Ascending aorta (tissue), 2 donors: ENCODE measurements at places on chromosomes 5 and 9. TPM values are rescaled to one million over a fixed set of nuclear protein-coding genes. Genes with fewer than 3 reads are reported as not detected.

DNA sequence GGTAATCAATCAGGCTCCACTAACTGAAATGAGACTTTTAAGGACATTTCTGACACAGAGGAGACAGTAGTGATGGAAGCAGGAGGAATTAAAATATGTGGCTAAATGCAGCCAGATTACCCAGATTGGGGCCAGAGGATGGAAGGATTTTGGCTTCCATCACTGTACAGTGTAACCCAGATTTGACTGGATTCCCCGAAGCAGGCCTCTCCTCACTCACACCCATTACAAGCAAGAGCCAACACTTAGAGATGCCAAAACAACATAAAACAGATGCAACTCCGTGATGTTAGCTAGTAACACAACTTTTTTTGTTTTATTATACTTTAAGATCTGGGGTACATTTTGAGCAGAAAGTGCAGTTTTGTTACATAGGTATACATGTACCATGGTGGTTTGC, 17.6 kb downstream of the TEK start:
- no peak overlapping the region for H3K4me3 ChIP-seq
- no peak for DNase-seq
- no peak overlapping the region for H3K27ac ChIP-seq

The TEK gene
- 31.8 TPM for total RNA-seq

The TAF1L gene
- not detected for total RNA-seq

GRCh38 chr9:127858041-127858512, 3.6 kb upstream of the ENG start:
- peak; percentile 87 for DNase-seq
- no peak overlapping the region for H3K4me3 ChIP-seq
- H3K36me3 ChIP-seq: no peaks in the 10 kb centered on the region

GRCh38 chr5:174119468-174119881, 74.0 kb downstream of the NSG2 start:
- no peaks in the 10 kb centered on the region for H3K36me3 ChIP-seq
- no peak for DNase-seq
- no peak overlapping the region for H3K27ac ChIP-seq
- H3K27me3 ChIP-seq: no peaks in the 10 kb centered on the region
- H3K4me1 ChIP-seq: no peaks in the 10 kb centered on the region

The ZDHHC11B gene
- total RNA-seq: 0.64 TPM

DNA sequence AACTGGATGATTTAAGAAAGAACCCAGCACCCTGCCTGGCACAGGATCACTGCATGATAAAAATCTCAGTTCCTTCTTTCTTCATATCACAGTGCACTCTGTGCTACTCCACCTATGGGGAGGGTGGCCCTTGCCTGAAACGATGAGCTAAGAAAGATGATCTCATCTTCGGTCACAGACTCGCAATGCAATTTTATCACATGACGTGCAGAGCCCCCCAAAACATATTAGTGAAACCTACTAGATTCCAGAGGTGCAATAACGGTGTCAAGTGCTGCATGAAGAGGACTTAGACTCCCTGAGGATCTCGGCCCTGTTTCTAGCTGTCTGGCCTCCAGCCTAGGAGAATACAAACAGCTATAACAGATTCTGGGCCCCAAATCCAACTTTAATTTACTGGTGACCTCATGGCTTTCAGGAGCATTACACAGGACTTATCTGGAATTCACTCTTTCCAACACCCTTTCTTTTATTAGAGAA, 104.0 kb downstream of the EBF1 start:
- H3K4me3 ChIP-seq: no peak overlapping the region
- no peaks in the 10 kb centered on the region for H3K36me3 ChIP-seq
- peaks cover 49% of the 10 kb centered on the region for H3K4me1 ChIP-seq
- DNase-seq: no peak
- H3K27ac ChIP-seq: peak overlapping the region; percentile 78
- H3K27me3 ChIP-seq: no peaks in the 10 kb centered on the region

The ANXA1 gene
- 261 TPM for total RNA-seq

GRCh38 chr5:54753034-54753433, 232.4 kb downstream of the ESM1 start:
- no peak overlapping the region for H3K4me3 ChIP-seq
- no peaks in the 10 kb centered on the region for H3K27me3 ChIP-seq
- H3K27ac ChIP-seq: no peak overlapping the region
- no peaks in the 10 kb centered on the region for H3K36me3 ChIP-seq

DNA sequence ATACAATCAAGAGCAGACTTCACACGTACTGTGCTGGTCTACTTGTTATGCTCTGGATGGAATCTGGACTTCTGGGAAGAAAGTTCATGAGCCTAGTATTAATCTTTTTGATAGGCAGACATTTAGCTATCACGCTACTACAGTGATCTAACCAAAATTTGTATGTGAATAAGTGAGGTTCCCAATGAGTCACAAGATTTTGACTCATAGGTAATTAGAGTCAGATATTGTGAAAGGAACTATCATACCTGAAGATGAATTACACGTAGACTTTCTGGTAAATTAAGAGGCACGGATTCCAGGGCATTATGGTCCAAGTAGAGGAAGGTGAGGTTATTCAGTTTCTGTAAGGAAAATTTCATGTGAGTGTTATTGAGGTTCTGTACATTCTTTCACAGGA, 18.4 kb downstream of the OGN start:
- peaks cover 23% of the 10 kb centered on the region for H3K4me1 ChIP-seq
- peaks cover 9% of the 10 kb centered on the region for H3K36me3 ChIP-seq
- no peak for DNase-seq
- no peak overlapping the region for H3K4me3 ChIP-seq
- H3K27ac ChIP-seq: peak overlapping the region; percentile 87

GRCh38 chr9:127446713-127447415, 4.3 kb downstream of the RPL12 start:
- peaks cover 80% of the 10 kb centered on the region for H3K36me3 ChIP-seq
- no peak overlapping the region for H3K4me3 ChIP-seq
- no peak overlapping the region for H3K27ac ChIP-seq
- H3K4me1 ChIP-seq: peaks cover 6% of the 10 kb centered on the region

The IFT74 gene
- total RNA-seq: 5.2 TPM

The IL13 gene
- total RNA-seq: not detected

The ERGIC1 gene
- total RNA-seq: 184 TPM

GRCh38 chr9:86470326-86470725, 116.1 kb upstream of the TUT7 start:
- H3K4me1 ChIP-seq: no peaks in the 10 kb centered on the region
- H3K4me3 ChIP-seq: no peak overlapping the region
- DNase-seq: no peak
- no peaks in the 10 kb centered on the region for H3K27me3 ChIP-seq
- H3K27ac ChIP-seq: no peak overlapping the region
- no peaks in the 10 kb centered on the region for H3K36me3 ChIP-seq

GRCh38 chr5:54553659-54554207, 36.2 kb downstream of the SNX18 start:
- H3K27ac ChIP-seq: no peak overlapping the region
- no peaks in the 10 kb centered on the region for H3K27me3 ChIP-seq
- H3K4me1 ChIP-seq: no peaks in the 10 kb centered on the region
- H3K4me3 ChIP-seq: no peak overlapping the region
- H3K36me3 ChIP-seq: peaks cover 15% of the 10 kb centered on the region
- no peak for DNase-seq

DNA sequence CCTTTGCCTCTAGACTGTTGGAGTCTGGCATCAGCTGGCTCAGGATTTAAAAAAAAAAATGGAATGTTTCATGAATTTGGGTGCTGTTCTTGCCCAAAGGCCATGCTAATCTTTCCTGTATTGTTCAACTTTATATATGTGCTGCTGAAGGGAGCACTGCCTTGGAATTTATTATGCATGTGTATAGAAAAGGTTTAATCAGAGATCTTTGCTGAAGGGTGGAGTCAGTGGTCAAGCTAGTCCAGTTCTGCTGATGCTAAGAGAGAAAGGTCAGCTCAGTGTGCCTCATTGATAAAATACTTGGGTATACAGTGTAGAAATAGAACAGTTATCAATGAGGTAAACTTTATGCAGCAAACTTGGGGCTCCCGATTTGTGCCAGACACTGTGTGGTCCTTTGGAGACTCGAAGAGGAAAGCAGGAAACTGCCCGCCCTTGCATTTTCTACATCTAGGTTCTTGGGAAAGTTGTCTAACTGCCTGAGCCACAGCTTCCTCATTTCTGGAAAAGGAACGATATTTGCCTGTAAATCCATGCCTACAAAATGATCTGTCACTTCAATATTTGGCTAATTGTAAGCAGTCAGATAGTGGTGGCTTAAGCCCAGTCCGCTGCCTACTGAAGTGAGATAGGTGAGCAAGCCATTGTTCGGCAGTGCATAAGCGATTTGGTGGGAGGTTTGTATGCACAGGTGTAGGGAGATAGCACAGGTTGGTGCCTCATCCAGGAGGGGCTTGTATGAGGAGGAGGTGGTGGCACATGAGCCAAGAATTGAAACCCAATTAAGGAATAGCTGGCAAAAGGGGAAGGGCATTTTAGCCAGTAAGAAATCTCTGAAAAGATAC, 29.2 kb upstream of the GTF2H2C start:
- no peaks in the 10 kb centered on the region for H3K27me3 ChIP-seq
- no peak overlapping the region for H3K4me3 ChIP-seq
- DNase-seq: no peak
- H3K27ac ChIP-seq: no peak overlapping the region

GRCh38 chr9:25857147-25857546, 178.9 kb upstream of the TUSC1 start:
- no peak overlapping the region for H3K27ac ChIP-seq
- H3K36me3 ChIP-seq: no peaks in the 10 kb centered on the region
- H3K4me1 ChIP-seq: no peaks in the 10 kb centered on the region
- no peak overlapping the region for H3K4me3 ChIP-seq
- no peak for DNase-seq

DNA sequence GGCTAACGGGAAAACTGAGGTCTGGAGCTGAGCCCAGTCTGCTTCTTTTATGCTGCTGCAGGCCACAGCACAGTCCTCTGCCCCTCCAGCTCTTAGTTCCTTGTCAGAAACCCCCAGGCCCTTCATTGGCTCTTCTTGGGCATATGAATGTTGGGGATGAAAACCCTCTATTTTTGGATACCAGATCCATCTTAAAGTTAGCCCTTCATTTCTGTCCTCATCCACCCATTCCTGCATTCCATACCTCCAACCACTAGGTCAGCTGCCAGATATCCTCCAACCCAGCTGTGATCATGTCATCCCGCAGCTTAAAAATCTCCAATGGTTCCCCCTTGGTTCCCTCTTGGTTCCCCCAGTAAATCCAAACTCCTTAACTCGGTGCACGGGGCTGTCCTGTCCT, 1.8 kb upstream of the SLC25A51 start:
- no peaks in the 10 kb centered on the region for H3K36me3 ChIP-seq
- H3K4me3 ChIP-seq: no peak overlapping the region
- H3K27me3 ChIP-seq: no peaks in the 10 kb centered on the region

DNA sequence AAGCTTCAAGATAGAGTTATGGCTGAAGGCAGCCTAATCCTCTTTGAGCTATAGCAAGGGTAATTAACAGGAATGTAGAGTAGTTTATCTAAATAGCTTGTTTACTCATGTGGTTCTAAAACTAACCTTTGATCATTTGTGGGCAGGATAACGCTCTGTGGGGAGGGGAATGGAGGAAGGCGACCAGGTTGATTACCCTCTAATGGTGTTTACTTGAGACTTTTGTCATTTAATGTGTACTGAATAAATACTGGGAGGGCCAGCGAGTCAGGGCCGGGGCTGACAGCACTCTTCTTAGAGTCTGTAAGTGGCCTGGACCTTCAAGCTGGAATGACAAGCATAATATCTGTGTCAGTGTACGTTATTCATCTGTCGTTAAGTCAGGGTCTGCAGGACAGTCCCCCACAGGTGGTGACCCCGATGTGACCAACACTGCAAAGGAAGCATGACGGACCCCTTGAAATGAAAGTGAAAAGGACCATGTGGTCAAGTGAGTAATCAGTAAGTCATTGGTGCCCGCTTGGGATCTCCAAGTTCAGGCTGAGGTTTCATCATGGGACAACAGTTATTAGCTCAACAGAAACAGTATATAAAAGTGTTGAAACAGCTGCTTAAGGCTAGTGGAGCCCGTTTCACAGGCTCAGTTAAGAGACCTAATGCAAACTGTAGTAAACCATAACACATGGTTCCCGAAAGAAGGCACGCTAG, 162.6 kb downstream of the CPLANE1 start:
- H3K27me3 ChIP-seq: no peaks in the 10 kb centered on the region
- no peak for DNase-seq

DNA sequence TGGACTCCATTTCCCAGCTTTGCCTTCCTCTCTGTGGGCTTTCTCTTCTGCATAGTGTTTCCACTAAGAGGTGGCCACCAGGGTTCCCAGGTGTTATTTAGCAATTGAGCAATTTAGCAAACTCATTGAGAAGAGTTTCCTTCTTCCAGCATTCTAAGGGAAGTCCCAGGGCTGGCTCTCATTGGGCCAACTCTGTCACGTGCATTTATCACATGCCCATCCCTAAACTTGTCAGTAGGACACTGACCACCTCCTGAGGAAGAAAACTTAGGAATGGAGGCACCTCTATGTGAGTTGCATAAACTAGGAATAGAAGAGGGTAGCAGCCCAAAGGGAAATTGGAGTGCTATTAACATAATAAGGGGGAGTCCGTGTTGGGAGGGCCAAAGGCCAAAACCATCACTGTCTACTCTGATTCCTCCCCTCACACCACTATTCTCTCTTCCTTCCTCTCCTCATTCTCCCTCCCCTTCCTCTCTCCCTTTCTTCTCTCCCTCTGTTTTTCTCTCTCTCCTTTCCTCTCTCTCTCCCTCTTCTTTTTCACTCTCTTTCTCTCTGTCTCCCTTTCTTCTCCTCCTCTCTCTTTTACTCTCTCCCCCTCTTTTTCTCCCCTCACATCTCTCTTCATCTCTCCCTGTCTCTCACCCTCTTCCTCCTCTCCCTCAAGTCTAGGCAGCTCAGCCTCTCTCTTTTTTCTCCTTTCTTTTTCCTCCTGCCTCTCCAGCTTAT, 213.4 kb downstream of the PALM2AKAP2 start:
- peak overlapping the region; percentile 19 for H3K27ac ChIP-seq
- H3K36me3 ChIP-seq: no peaks in the 10 kb centered on the region
- no peak overlapping the region for H3K4me3 ChIP-seq
- peaks cover 48% of the 10 kb centered on the region for H3K4me1 ChIP-seq
- H3K27me3 ChIP-seq: no peaks in the 10 kb centered on the region

The ZNF608 gene
- 15.4 TPM for total RNA-seq

The C9orf153 gene
- not detected for total RNA-seq

The ABLIM3 gene
- 25.8 TPM for total RNA-seq

GRCh38 chr5:139524446-139524845, 36.7 kb upstream of the UBE2D2 start:
- H3K27me3 ChIP-seq: no peaks in the 10 kb centered on the region
- no peak overlapping the region for H3K4me3 ChIP-seq
- H3K36me3 ChIP-seq: no peaks in the 10 kb centered on the region
- DNase-seq: no peak

The SHROOM1 gene
- 49.4 TPM for total RNA-seq

- no peaks in the 10 kb centered on the region for H3K27me3 ChIP-seq
- H3K27ac ChIP-seq: no peak overlapping the region
- H3K36me3 ChIP-seq: peaks cover 16% of the 10 kb centered on the region
Observed at GRCh38 chr9:122291458-122291857, 26.8 kb downstream of the MRRF start.

The LRRC19 gene
- total RNA-seq: not detected
